Left cardiac atrium (tissue), 4 donors: ENCODE measurements at places on chromosomes 13 and 19. TPM values are rescaled to one million over a fixed set of nuclear protein-coding genes. Genes with fewer than 3 reads are reported as not detected.

The SLITRK6 gene
- total RNA-seq, result 0.84 TPM

- peak; percentile 22 for DNase-seq
Measured at GRCh38 chr13:114024603-114025404, 50.9 kb upstream of the C13orf46 start.

DNA sequence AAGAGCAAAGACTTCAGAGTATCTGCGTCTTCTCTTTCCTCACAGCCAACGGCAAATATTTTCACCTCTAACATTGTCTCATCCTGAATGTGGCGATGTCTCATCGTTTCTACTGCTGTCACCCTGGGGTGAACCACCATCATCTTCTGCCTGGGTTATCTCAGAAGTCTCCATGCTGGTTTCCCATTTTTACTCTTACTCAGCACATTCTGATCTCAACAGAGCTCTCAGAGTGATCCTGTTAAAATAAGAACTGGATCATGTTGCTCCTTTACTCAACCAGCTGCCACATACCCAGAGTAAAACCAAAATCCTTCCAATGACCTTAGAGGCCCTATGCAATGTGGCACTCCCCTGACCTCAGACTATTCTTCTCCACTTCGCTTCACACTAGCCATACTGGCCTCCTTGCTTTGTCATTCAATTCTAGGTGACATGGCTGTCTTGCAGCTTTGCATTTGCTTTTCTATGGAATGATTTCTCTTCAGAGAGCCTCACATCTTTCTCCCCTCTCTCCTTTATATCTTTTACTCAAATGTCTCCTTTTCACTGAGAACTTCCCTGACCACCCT lies 7.8 kb upstream of the OLFM4 start:
- DNase-seq, result no peak

The SLC17A7 gene
- total RNA-seq, result 1.7 TPM

DNA sequence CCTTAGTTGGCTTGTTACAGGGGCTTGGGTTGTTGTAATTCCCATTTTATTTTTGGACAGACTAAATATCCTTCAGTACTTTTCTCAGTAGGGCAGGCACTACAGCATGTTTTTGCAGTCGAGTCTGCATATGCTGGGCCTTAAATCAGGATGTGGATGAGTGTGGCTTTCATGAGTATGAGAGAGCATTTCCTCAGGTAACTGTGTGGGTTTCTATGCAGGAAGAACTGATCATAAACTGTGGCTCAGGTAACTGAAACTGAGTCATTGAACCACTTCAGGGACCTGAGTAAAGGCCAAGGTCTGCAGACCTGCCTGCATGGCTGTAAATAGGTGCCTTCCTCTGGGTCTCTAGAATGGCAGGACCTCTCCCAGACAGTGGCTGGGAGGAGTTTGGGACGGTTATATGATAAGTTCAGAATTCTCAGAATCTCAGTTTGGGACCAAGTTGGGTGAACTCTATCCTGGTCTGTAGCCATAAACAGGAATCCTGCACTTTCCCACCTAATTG lies 112.1 kb downstream of the ZNF737 start:
- no peak for DNase-seq

DNA sequence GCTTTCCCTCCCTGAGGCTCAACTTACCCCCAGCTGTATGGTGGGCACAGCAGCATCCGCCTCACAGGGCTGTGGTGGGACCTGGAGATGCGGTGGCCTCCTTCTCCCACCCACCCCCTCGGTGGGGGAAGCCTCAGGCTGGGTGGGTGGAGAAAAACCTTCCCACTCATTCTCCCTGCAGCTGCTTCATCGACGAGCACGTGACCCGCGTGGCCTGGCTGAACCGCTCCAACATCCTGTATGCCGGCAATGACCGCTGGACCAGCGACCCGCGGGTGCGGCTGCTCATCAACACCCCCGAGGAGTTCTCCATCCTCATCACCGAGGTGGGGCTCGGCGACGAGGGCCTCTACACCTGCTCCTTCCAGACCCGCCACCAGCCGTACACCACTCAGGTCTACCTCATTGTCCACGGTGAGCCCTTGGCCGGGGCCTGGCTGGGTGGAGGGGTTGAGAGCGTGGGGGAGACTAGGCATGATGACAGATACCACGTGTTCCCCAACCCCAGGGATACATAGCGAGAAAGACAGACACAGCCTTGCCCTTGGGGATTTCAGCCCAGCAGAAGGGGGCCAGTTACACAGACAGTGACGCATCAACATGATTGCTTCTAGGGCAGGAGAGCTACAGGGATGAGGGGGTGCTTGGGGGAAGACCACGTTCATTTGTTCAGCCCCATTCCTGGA lies 12.2 kb downstream of the IGLON5 start:
- no peak for DNase-seq

- no peak for DNase-seq
Measured at GRCh38 chr13:88592105-88592504, 920.9 kb downstream of the SLITRK5 start.

DNA sequence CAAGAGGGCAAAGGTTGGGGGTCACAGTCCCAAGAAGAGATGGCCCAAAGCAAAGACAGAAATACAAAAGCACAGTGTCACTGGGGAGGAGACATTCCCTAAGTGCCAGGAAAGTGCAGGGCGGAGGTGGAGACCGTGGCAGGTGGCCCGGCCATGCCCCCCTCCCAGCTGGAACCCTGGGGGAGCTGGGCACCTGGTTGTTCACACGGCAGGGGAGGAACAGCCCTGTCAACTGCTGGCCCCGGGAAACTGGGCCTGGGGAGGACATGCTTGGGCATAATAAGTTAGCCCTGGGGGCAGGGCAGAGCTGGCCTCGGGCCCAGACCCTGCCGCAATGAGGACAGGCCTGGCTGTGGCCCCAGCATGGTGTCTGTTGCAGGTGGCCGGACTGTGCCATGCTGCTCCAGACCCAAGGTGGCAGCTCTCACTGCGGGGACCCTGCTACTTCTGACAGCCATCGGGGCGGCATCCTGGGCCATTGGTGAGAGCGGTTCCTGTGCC lies 7.4 kb downstream of the HPN start:
- peak; percentile 64 for DNase-seq

DNA sequence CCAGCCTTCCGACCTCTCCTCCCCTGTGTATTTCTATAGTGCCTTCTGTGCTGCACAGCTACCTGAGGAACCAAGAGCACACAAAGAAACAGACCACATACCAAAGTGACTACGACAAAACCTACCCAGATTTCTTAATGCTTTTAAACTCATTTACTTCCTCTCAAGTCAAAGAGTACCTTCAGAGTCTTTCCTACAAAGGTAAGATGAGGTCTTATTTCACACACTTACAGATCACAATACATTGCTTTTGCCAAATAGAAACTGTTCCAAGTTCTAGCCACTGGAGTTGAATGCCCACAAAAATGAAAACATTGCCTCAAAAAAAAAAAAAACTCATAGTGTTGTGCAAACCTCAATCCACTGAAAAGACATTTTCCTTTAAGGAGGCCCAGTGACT lies 36.4 kb downstream of the TEX26 start:
- no peak for DNase-seq

DNA sequence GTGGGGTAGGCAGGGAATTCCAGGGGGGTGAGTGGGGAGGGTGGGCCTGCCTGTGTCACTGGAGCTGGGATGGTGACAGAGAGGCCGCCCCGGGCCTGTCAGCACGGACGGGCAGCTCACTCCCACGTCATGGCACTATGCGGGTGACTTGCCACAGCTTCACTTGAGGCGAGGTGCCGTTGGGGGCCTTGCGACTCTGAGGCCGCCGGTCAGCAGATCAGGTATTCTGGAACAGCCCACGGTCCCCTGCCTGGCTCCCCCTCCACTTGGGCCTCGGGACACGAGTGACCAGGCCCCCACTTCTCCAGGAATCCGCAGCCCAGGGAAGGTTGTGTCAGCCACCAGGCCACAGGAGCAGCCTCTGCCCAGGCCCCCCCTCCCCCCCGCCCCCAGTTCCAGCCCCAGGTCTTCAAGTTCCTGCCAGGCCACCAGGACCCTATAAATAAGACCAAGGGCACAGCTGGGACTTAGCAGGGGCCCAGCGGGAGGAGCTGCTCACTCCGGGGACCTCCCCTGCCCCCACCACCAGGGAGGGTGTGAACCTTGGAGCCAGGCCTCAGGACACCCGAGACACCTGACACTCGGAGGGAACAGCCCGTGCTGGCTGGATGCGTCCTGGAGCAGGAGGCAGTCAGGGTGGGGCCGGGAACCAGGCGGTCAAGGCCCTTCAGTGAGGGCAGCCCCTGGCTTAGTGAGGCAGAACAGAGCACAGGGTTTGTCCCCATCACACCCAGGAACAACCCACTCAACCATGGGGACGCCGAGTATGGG lies 2.7 kb upstream of the MIDN start:
- peak; percentile 84 for DNase-seq

- DNase-seq, result no peak
Measured at GRCh38 chr19:58304748-58305064, 471 bp upstream of the ERVK3-1 start.

- DNase-seq, result no peak
Measured at GRCh38 chr13:61142506-61142905, 273.1 kb downstream of the PCDH20 start.

GRCh38 chr19:38183251-38183897 lies 40.6 kb downstream of the DPF1 start:
- DNase-seq, result peak; percentile 59
